PC-3 (cell line): ENCODE measurements at places on chromosomes 2 and 18. TPM values are rescaled to one million over a fixed set of nuclear protein-coding genes. Genes with fewer than 3 reads are reported as not detected.

Gene PDCL3
- total RNA-seq, result 20.7 and 27.2 TPM in 2 replicates

Gene KRTCAP3
- total RNA-seq, result 0.22 TPM in 1 of 2 replicates, not detected in the other

Gene ALK
- total RNA-seq, result 0.81 and 0.87 TPM in 2 replicates

Gene ICOS
- not detected in 2 replicates for total RNA-seq

Gene PRSS56
- not detected in 2 replicates for total RNA-seq
